ENCODE measurements at places on chromosomes 16 and 17.

DNA sequence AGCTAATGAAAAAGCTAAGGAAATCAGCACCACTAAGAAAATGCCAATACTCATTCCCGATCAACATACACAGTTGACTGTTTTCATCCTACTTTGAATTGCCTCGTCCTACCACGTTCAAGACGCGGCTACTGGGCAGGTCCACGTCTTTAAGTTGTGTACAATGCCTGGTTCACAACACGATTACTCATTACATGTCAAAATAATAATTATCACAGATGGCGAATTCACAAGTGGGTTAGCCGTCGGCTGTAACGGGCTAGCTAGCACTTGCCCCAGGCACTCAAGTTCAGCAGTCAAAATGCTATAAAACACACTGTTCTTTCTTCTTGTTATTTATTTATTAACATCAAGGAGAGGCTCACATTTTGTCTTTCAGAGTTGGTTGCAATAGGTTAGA lies 124.2 kb downstream of the ZFHX3 start:
- DNase-seq = peak; percentile 44

DNA sequence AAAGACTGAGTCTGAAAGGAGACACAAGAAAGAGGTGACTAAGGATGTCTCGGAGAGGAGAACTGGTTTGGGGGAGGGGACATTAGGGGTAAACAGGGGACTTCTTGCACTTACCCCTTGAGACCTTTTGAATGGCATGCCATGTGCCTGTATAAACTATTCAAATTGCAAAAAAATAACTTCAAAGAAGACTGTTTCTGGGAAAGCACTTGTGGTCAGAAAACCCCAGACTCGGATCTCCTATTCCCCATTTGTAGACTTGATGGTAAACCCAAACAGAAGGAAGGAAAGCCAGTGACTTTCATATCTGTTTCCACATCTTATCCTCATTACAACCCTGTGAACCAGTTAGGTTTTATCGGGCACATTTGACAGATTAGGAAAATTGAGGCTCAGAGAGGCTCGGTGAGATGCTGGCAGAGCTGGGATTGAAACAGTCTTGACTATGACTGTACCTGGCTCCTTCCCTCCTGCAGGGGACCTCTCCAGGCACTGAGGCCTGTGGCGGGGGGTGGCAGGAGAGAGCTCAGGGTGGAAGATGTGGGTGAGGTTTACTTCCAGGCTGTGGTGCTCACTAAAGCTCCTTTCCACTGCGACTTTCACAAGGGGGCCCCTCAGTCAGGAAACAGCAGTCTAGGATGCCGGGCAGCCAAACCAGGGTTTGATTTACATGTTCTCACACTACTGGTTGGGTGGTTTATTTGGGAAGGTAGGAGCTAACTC lies 30.5 kb upstream of the PLCG2 start:
- no peak for DNase-seq

DNA sequence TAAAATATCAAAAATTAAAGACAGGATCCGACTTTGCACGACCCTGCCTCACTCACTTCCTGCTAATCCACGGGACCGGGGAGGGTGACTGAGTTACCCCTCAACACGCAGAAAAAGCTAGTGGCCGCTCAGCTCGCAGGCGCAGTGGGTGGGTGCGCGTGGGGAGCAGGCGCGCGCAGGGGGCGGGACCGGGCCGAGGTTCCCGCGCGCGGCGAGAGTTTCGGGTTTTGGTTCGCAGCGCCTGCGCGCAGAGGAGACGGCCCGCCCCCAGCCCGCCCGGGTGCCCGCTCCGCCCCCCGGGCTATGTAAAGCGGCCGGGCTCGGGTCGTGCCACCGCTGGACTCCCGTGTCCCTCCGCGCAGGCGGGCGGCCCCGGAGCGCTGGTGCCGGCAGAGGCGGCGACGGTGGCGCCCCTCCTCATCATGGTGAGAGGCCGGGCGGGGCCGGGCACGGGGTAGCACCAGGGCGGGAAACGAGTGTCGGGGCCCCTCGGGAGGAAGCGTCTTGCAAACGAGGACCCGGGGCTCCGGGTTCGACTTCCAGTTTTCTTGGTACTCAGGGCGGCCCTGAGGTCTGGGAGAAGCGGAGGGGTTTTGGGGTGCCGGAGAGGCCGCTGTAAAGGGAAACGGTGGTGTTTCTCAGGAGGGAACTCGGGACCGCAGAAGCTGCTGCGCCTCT lies at the start of gene CNP:
Gene CNP, plus strand, starts transcription at position 333 of the 678 bp plus-strand sequence. Its CDS starts 90 bp downstream, at position 423.
- DNase-seq = peak; percentile 74

DNA sequence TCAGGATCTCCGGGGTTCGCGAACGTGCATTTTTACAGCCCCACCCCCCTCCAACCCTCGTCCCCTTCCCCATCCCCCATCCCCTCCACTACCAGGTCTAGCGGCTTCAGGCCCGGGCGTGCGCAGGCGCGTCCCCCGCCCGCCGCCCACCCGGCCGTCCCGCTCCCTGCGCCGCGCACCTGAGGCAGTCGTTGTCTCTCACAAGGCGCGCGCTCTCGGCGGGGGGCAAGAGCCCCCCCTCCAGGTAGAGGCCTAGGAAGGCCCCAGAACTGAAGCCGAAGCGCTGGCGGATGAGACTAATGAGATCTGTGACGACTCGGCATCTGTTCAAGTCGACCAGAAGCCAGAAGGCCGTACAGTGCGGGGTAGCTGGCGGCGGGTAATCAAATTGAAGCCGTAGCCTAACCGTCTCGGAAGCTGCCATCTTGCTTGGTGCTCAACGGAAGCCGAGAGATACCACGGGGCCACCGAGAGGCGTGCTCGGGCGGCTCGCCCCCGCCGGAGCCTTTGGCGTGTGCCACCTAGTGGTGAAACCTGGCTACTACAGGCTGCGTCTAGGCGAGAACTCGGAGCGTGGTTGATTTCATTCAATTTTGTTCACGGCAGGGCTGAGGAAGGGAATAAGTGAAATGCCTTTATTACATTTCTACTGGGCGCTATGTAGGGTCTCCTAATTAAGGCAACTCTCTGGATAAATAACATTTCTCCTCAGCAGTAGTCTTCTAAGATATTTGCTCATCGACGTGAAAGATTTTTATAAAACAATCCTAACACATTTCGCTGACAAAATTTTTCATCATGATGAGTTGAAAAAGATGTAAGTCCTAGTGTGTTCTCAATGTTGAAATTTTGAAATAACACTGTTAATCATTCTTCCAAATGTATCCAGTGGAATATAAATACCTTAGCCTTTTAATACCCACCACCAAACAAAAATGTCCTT lies at the start of gene COIL:
Gene COIL, minus strand, starts transcription at position 455 of the 943 bp plus-strand sequence. Its CDS starts 31 bp downstream, at position 424.
- DNase-seq = peak; percentile 89

DNA sequence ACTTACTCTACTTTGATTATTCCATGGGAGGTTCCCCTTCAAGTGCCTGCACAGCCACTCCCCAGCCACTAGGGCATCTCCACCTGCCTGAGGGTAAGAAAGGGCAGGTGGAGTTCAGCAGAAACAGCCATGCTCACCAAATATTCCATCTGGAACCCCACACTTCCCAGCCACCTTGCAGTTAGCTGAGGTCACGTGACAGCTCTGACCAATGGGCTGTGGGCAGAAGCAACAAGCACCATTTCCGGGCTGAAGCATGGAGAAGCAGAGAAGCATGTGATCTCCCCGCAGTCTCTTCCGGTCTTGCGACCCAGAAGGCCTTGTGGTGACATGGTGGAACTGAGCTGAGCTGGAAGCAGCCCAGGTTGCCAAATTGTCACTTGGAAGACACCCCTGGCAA lies 108.6 kb downstream of the CCT6B start:
- DNase-seq = no peak
